ENCODE measurements at places on chromosomes 4 and X. TPM values are rescaled to one million over a fixed set of nuclear protein-coding genes. Genes with fewer than 3 reads are reported as not detected.
A peak's percentile ranks its signal among the peaks of the same experiment; 100 is the strongest.

- DNase-seq, result no peak
Observed at GRCh38 chr4:161530710-161531109, 633.1 kb downstream of the FSTL5 start.

DNA sequence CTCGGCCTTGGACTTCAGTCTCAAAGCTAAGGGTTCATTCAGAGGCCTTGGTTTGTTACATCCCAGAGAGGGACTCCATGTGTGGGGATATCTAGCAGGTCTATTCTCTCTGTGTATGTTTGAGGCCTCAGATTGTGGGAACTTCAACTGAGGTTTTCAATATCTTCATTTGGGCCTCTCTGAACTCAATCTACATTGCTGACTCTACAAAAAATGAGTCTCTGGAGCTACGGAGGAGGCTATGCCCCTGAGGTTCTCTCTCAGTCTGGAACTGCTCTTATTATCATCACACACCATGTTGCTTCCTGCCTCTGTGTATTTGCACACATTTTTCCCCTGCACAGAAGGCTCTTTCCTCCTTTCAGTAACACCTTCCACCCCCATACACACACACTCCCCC, 5.1 kb upstream of the TSR2 start:
- DNase-seq, result no peak

DNA sequence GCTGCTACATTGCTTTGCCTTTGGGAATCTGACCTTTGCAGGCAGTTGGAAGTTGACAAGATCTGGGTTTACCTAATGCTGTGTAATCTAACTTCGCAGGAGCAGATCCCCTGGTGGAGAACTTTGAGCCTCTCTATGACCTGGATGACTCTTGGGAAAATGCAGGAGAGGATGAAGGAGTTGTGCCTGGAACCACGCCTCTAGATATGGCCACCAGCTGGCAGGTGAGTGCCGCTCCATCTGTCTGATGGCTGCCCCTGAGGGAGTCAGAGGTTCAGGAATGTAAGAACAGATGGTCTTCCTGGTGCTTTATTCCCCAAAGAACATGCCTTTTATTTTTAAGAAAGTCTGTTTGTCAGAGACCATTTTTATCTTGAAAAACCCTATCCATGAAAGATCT, 109.3 kb downstream of the NFKB1 start:
- no peak for DNase-seq

- DNase-seq, result peak; percentile 91
Observed at GRCh38 chr4:4990857-4991540, 28.3 kb downstream of the CYTL1 start.

GRCh38 chr4:24476282-24476681, 108.1 kb downstream of the DHX15 start:
- DNase-seq, result no peak

- DNase-seq, result peak; percentile 26
Observed at GRCh38 chrX:68462653-68463052, 29.4 kb upstream of the OPHN1 start.

DNA sequence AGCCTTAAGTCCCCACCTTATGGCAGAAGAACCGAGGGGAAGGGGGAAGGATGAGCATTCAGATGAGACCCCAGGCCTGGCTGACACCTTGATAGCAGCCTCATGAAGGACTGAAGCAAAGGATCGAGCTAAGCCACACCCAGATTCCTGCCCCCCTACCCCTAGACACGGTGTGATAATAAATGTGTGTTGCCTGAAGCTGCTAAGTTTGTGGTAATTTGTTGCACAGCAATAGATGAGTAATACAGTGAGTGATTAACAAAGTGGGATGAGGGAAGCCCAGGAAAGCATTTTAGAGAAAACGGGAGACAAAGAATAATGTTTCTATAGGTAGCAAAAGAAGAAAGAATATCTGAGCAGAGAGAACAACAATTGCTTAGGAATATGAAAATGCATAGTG, 404.2 kb downstream of the MID1IP1 start:
- no peak for DNase-seq

The ASB12 gene
- total RNA-seq, result 0.35 TPM

The ZCCHC4 gene
- 15.3 TPM for total RNA-seq

The EVC2 gene
- 5.6 TPM for total RNA-seq

The ACOT9 gene
- total RNA-seq, result 54.1 TPM

The SUPT20HL1 gene
- not detected for total RNA-seq

The SFRP2 gene
- 9.3 TPM for total RNA-seq

The PPEF1 gene
- not detected for total RNA-seq

The FAT1 gene
- 245 TPM for total RNA-seq

The ANKRD50 gene
- total RNA-seq, result 11.5 TPM
